ENCODE measurements at places on chromosomes 12 and 14.

GRCh38 chr12:1922075-1922709 is 3.7 kb upstream of the CACNA2D4 start:
- DNase-seq = no peak

- DNase-seq = peak; percentile 89
Observed at GRCh38 chr12:50185970-50186663, 18.9 kb upstream of the CERS5 start.

DNA sequence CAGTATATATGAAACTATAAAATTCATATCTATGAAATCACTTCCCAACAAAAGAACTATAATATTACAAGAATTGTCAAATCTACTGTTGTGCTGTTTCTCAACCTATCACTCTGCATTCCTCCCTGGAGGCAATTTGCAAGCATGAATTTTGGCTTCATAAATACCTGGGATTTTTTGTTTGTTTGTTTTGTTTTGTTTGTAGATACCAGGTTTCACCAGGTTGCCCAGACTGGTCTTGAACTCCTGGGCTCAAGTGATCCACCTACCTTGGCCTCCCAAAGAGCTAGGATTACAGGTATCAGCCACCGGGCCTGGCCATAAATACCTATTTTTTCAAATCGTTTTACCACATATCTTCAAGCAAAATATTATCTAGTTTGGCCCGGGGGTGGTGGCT is 38.7 kb downstream of the SGPP1 start:
- no peak for DNase-seq

- DNase-seq = no peak
Observed at GRCh38 chr12:51253276-51253675, 14.7 kb downstream of the DAZAP2 start.

DNA sequence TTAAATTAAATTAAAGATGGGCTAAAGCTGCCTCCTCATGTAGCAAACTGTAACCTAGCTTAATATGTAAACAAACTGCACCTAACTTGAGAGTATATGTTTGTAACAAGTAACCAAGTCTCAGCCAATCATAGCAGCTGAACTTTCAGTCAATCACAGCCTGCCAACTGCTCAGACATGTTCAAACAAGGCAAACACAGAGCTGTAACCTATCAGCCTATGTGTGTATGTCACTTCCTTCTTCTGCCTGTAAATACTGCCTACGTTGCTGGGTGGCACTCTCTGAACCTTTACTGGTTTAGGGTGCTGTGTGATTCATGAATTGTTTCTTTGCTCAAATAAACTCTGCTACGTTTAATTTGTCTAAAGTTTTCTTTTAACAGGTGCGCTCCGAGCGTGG is 2.9 kb downstream of the SERPINA6 start:
- DNase-seq = no peak

GRCh38 chr14:51908086-51908485 is 47.7 kb downstream of the GNG2 start:
- DNase-seq = no peak

GRCh38 chr12:64840949-64841717 is 16.7 kb downstream of the TBC1D30 start:
- no peak for DNase-seq

- DNase-seq = no peak
Observed at GRCh38 chr12:43737646-43738045, 20.9 kb downstream of the PUS7L start.

- DNase-seq = no peak
Observed at GRCh38 chr12:71063087-71063486, 94.7 kb downstream of the TSPAN8 start.

DNA sequence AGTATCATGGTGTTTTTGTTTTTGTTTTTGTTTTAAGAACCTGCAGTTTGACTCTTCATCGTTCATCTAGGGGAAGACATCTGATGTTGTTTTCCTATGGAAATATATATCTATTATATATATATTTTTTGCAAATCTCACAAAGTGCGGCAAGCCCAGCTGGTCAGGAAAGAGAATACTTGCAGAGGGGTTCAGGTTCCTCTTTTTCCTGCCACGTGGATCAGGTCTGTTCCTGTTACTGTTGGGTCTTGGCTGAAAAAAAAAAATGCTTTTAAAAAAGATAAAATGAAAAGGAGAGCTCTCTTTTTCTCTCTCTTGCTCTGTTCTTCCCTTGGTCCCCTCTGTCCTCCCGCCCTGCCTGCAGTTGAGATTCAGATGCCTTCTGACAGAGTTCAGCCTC is 179.4 kb upstream of the BCL2L14 start:
- no peak for DNase-seq

- no peak for DNase-seq
Observed at GRCh38 chr12:29695026-29695425, 88.7 kb downstream of the TMTC1 start.

- no peak for DNase-seq
Observed at GRCh38 chr14:30082486-30082885, 154.8 kb upstream of the PRKD1 start.
